ENCODE measurements at places on chromosomes 4 and X.

- no peak for DNase-seq
Measured at GRCh38 chr4:169906104-169906503, 120.1 kb downstream of the MFAP3L start.

GRCh38 chr4:186844059-186844681 lies 120.5 kb upstream of the FAT1 start:
- no peak for DNase-seq

DNA sequence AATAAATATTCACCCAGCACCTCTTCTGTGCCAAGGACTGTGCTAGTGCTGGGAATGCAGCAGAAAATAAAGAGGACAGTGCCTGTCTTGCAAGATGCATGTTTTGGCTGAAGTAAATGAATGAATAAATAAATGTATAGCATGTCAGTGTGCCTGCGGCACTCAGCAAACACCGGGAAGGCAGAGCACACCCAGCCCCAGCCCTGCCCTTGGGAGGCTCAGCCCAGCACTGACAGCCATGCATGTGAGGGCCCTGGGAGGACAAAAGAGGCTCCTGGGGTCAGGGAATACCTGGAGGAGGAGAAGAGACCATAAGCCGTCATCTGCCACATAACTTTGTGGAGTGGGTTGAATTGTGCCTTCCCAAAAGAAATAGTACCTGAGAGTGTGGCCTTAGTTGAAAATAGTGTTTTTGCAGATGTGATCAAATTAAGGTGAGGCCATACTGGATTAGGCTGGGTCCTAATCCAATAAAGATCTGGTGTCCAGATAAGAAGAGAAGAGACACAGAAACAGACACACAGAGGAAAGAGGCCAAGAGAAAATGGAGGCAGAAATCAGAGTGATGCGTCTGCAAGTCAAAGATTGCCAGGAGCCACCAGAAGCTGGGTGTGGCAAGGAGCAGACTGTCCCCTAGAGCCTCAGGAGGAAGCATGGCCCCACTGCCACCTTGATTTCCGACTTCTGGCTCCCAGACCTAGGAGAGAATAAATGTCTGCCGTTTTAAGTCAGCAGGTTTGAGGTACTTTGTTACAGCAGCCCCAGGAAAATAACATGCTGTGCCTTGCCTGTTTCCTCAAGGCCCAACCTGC lies 16.3 kb downstream of the C4orf50 start:
- DNase-seq = no peak

- no peak for DNase-seq
Measured at GRCh38 chr4:170202721-170203120, 113.0 kb upstream of the AADAT start.

- DNase-seq = peak; percentile 9
Measured at GRCh38 chr4:150242820-150243458, 164.7 kb downstream of the DCLK2 start.

- no peak for DNase-seq
Measured at GRCh38 chr4:142334931-142335330, 511.2 kb downstream of the INPP4B start.

- DNase-seq = no peak
Measured at GRCh38 chr4:159298502-159298901, 195.6 kb downstream of the RAPGEF2 start.

- DNase-seq = no peak
Measured at GRCh38 chrX:155068165-155068564, 2.8 kb downstream of the CMC4 start.

DNA sequence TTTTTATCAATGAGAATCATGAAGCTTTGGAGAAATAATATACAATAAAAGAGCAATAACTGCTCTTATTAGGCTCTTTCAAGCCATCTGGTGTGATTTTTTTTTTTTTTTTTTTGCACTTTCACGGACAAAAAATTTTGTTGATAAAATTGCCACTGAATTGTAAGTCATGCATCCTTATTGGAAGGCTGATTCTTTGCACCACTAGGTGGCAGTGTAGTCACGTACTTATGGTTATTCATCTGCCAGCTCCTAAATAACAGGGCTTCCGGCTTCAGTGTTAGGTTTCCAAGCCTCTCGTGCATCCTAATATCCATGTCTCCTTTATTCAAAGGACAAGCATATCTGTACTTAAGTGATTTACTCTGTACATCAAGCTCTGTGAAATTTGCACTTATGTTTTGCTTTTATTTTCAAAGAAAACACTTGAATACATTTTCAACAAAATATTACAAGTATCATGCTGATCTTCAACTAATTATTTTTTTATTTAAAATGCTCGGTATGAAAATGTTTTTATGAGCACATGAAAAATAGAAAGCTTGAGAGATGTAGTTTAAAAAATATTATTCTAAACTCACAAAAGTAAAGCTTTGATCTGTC lies 1578.3 kb upstream of the TENM3 start:
- DNase-seq = peak; percentile 39

DNA sequence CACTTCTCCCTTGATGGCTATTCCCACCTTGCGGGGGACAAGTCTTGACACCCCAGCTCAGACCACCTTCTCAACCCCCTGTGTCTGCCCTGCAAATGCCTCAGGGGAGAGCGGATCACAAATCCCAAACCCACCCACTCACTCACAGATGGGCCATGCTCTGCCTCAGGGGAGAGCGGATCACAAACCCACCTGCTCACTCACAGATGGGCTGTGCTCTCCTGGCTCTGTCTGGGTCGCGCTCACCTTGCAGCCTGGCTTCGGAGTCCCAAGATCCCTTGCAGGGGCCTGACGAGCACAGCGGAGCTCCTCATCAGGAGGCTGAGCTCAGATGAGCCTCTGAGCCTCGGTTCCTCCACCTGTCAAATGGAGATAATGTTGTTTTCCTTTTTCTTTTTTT lies 38.6 kb downstream of the HTRA3 start:
- no peak for DNase-seq

DNA sequence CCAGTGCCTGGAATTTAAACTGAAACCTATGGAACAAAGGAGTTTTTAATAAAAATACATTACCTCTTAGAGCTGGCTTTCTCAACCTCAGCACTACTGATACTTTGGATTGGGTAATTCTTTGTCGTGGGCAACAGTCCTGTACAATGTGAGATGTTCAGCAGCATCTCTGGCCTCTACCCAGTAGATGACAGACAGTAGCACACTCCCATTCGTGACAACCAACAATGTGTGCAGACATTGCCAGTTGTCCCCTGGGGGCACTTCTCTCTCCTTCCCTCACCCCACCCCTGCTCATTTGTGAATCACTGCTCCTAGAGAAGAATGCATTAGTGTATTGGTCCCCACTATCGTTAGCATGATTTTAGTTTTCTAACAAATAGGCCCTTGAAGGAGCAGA lies 16.2 kb downstream of the GPAT3 start:
- peak; percentile 70 for DNase-seq

GRCh38 chr4:113899271-113900070 lies 80.0 kb downstream of the ARSJ start:
- DNase-seq = no peak

DNA sequence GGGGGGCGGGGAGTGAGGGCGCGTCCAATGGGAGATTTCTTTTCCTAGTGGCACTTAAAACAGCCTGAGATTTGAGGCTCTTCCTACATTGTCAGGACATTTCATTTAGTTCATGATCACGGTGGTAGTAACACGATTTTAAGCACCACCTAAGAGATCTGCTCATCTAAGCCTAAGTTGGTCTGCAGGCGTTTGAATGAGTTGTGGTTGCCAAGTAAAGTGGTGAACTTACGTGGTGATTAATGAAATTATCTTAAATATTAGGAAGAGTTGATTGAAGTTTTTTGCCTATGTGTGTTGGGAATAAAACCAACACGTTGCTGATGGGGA lies 1.1 kb downstream of the HTT start:
- no peak for DNase-seq

- DNase-seq = no peak
Measured at GRCh38 chrX:42149765-42150164, 226.4 kb upstream of the CASK start.

DNA sequence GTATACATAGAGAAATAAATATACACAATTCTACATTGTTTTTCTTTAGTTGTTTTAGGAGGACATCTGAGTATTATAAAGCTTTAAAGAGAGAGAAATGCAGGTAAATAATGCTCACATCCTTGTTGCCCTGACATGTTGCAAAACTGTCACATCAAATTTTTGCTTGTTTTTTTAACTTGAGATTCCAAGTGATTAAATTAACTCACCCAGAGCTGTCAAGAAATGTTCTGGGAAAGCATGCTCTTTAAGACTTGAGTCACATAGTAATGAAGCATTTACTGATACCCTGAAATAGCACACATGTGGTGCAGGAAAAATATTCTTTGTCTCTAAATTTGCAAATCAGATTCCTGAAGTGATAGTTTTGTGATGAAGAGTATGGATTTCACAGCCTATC lies 665.6 kb downstream of the FSTL5 start:
- DNase-seq = no peak

All from NCI-H1436 (cell line).